ENCODE measurements at places on chromosomes 16 and 17. TPM values are rescaled to one million over a fixed set of nuclear protein-coding genes. Genes with fewer than 3 reads are reported as not detected.

The HSF4 gene
- total RNA-seq = 5.1 TPM

The PRSS27 gene
- 1.5 TPM for total RNA-seq

The CES2 gene
- total RNA-seq = 200 TPM

The AATK gene
- total RNA-seq = 0.79 TPM

The STH gene
- total RNA-seq = not detected

The TMC8 gene
- total RNA-seq = 14.5 TPM

The TK1 gene
- total RNA-seq = 97.6 TPM

The IL34 gene
- total RNA-seq = 0.93 TPM

The KRT23 gene
- total RNA-seq = 0.09 TPM

The SEZ6L2 gene
- 0.25 TPM for total RNA-seq

The EVPL gene
- 0.33 TPM for total RNA-seq

The FOXF1 gene
- 0.56 TPM for total RNA-seq

The SLFN14 gene
- total RNA-seq = 23.7 TPM

The ARL4D gene
- 15.3 TPM for total RNA-seq
